GM23338 (cell line): ENCODE measurements at places on chromosomes 1 and 21.

GRCh38 chr1:175118375-175119367, 51.0 kb downstream of the TNN start:
- no peak for DNase-seq

DNA sequence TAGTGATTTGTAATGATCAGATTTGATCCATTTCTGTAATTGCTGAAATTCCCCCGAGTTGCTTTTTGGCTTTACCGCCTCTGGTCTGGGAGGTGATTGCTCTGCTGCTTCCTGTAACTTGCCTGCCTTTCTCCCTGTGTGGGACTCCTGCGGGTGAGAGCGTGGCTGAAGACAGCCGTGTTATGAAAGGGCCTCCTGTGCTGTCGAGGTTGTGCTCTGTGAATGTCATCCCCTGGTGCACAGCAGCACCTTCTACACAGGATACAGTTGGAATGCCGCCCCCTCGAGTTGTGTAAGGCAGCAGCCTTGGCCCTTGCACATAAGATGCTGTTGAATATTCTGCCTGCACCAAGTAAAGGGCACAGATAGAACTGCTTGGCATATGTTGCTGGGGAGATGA, 5.9 kb downstream of the SOD1 start:
- no peak for DNase-seq

DNA sequence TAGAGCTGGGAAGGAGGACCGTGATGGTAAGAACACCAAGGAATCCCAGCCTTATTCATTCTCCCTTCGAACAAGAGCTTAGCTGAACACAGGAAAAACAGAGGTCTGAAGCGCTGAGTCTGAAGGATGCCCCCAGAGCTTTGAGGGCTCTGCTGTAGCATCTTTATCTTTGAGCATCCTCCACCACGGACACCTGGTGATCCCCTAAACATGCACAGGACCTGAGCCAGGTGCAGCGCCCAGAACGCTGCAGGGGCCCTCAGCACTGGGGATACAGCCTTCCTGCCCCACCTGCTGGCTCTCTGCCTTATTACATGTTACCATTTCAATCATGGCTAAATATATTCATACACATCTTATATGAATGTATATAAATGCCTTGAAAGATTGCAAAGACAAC, 7.7 kb upstream of the GPATCH4 start:
- peak; percentile 78 for DNase-seq

- DNase-seq = no peak
These were observed 531.6 kb downstream of the PTPRU start for GRCh38 chr1:29767769-29768425.

DNA sequence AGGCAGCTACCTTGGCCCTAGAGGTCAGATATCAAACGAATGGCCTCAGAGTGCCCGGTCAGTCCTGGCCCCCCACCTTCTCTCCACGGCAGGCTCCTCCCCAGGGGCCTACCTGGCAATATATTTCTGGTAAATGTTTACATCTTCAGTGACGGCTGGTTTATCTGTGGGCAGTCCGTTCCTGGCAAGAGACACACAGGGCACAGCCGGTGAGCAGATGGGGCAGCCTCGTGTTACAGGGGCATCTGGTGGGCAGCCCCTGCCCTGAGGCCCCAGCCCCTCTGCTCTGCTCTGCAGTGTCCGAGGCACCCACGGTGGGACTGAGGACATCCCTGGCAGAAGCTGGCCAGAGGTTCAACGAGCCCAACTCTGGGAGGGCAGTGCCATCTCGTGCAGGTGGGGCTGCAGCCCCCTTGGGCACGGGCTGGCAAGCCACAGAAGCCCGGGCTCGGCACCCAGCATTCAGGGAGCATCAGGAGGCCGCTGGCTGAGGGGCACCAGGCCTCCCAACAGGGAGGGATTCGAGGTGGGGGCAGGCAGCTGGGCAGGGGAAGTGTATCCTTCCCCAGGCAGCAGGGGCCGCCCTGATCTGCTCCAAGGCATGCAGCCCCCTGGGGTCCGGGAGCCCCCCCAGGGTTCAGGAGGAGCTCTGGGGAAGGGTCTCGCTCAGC, 137.9 kb downstream of the CASZ1 start:
- no peak for DNase-seq

- DNase-seq = no peak
These were observed 50.0 kb downstream of the SLC37A1 start for GRCh38 chr21:42563686-42564085.

DNA sequence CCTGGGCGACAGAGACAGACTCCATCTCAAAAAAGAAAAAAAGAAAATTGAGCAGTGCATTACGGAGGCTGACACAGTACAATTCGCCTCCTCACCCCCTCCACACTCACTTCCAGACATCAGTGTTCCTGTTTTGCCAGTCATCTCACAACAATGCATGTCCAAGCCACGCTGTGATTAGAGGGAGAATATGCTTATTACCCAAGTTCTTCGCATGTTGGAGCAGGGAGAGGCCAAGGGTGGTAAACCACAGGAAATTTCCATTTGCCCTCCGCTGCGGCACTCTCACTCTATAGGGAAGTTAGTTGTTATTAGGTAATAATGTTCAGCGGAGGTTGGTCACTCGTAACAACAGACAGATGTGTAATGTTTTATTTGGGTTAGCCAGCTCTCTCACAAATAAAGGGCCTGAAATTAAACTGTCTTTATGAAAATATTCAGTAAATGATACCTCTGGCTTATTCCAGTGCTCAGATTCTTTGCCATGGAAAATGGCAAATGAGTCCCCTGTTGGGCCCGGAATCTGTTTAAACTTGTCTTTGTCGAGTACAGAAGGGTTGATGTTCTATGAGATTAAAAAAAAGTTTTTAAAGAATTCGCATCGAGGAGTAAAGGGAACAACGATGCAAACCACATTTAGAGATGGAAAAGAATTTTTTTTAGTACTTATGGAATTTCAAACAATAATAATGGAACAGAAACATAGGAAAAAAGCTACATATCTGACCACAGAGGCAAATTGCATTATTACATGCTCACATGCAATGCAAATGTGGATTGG, 33.1 kb downstream of the KCNJ15 start:
- no peak for DNase-seq

GRCh38 chr1:198179556-198179981, 22.8 kb downstream of the NEK7 start:
- no peak for DNase-seq

DNA sequence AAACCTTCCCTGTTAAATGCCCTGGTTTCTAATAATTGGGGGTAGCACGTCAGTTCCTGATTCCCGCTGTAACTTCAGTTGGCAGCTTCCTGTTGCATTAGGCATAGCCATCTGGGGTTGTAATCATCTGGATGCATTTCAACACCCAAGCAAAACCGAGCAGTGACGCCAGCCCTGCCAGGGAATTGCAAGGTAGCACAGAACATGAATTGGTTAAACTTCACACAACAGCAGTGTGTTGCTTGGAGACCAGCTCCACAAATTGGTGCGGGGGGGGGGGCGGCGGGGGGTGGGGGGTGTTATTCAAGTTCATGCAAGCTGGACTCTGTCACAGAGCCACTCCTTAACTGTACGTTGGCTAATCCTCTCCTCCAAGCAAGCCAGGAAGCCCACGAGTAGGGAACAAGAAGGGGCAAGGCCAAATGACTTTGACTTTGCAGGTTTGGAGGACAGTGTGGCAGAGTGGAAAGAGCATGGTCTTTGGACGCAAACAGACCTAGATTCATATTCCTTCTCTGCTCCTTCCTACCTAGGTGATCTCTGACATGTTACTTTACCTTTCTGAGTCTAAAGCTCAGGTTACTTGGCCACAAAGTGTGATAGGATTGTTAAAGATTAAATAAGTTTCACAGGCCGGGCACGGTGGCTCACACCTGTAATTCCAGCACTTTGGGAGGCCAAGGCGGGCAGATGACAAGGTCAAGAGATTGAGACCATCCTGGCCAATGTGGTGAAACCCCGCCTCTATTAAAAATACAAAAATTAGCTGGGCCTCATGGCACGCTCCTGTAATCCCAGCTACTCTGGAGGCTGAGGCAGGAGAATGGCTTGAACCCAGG, 4.7 kb downstream of the LAX1 start:
- DNase-seq = no peak

- no peak for DNase-seq
These were observed 74.2 kb downstream of the KIRREL1 start for GRCh38 chr1:158067662-158068061.

DNA sequence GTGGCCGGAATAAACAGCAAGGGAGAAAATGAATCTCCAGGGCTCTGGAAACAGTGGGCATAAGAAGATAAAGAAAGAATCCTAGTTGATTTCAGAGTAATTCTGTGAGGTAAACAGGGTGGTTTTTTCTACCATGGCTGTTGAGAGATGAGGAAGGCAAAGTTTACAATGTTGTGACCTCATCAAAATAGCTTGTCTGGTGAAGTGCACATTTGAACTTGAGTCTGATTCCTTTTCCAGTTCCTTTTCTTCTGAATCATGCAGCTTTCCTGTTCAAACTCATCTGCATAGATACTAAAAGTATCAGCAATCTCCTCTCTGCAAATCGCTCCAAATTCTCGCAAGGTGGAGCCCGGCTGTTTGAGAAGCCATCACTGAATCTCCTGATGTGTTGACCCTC, 161.7 kb downstream of the PLPP3 start:
- DNase-seq = no peak

- no peak for DNase-seq
These were observed 121.2 kb downstream of the SPSB1 start for GRCh38 chr1:9413877-9414213.

GRCh38 chr1:27658951-27659496, 13.0 kb downstream of the IFI6 start:
- DNase-seq = peak; percentile 56

DNA sequence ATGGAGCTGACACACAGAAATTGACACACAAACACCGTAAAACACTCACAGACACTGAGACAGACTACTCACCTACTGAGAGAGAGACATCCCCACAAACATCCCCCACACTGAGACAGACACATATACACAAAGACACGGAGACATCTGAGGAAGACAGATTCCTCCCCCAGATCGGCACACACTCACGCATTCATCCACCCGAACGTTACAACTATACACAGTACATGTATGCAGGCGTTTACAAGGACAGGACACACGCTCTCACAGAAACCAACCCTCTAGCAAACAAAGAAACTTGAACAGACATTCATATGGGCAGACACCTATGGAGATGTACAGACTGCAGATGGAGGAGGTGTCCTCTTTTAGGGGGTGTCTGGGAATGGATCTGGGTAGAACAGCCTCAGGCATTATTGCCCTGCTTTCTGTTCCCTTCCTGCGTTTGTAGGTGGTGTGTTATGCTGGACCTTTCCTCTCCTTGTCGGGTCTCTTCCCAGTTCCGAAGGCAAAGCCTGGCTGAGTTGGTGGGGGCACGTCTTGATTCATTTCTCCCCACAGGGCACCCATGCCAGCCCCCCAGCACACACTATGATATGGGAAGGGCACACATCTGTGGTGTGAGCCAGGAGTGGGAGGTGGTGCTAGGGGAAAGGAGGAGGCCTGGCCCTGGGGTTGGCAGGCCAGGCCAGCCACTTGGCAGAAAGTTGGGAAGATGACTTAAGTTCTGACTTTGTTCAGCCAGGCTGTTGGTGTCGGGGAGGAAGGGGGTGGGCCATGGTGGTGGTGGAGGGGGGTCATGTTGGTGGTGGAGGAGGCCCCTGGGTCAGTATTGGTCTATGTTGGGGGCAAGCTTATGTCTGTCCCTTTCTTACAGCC, 1.5 kb downstream of the KIRREL1 start:
- no peak for DNase-seq

- no peak for DNase-seq
These were observed 8.1 kb upstream of the SSU72 start for GRCh38 chr1:1582585-1583346.

DNA sequence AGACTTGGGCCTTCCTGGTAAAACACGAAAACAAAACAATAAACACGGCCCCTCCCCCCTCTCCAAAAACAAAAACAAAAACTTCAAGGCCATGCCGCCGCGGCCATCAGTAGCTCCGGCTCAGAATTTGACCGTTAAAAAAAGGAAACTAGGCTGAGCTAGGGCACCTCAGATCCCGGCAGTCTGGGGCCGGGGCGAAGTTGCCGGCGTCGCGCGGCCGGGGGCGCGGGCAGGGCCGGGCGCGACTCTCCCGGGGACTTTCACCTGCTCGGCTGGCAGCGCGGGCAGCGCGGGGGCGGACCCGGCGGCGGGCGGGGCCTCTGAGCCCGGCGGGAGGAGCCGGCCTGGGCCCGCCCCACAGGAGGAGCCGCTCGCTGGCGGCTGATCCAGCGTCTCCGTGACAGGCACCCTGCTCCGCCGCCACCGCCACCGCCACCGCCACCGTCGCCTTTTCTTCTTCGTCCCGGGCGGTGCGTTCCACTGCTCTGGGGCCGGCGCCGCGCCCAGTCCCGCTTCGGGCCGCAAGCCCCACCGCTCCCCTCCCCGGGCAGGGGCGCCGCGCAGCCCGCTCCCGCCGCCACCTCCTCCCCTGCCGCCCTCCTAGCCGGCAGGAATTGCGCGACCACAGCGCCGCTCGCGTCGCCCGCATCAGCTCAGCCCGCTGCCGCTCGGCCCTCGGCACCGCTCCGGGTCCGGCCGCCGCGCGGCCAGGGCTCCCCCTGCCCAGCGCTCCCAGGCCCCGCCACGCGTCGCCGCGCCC, at the start of gene NOS1AP:
TSS of gene NOS1AP (plus strand) at position 358 of the 760 bp plus-strand sequence. CDS start 487 bp downstream, outside the sequence.
- peak; percentile 88 for DNase-seq

DNA sequence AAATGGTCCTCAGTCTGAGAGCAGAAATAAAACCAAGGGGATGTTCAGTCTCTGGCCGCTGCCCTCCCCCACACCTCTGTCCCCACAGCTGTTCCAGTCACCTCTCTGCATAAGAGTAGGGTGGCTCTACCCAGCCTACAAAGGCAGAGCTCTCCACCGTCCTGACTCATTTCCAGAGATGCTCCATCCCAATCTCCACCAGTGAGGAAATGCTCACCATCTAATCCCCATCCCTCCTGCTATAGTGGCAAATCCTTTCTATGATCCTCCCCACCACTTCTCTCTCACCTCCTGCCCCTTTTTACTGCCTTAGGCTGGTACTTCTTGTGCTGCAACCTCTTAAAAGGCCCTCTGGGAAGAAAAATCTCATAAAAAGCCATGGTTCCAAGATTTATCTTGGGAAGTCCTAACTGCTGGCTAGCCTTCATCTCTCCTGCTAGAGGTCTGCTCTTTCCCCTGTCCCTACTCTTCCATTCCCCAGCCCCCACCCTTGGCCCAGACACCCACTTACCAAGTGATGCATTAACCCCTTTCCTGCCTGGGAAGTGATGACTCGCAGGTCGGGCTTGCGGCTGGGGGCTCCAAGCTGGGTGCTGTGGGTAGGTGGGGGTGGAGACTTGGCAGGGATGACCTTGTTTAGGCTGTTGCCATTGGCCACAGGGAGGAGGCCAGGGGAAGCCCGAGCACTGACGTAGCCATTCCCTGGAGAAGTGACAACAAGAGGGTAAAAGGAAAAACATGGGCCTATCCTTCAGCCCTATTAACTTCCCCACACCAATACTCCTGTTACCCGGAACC, 23.9 kb downstream of the MEF2D start:
- peak; percentile 47 for DNase-seq

- no peak for DNase-seq
These were observed 97.0 kb downstream of the MT1HL1 start for GRCh38 chr1:236907205-236907604.
